ENCODE measurements at places on chromosomes 6 and 20.

DNA sequence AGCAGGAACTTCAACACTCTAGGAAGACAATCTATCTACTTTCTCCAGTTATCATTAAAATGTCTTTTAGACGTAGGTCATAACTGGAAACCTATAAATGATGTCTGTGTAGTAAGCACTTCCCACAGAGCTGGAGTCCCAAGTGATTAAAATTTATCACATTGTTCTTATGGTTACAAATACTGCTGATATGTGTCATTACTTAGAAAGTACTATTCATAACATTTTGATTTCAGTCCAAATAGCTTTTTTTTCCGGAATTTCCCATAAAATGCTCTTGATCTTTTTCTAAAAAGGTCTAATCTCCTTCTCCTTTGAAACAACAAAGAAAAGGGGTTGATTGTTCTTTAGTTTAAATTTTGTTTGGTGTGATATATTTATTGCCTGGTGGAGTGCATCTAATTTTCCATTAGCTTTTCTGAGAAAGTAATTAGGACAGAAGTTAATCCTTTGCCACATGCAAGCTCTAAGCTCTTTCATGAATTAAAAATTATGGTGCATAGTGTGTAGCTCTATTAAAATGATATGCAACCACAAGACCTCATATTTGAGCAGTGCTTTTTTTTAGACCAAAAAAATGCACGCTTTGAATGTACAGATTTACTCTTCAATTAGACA lies 132.7 kb upstream of the TCF21 start:
- DNase-seq = no peak

DNA sequence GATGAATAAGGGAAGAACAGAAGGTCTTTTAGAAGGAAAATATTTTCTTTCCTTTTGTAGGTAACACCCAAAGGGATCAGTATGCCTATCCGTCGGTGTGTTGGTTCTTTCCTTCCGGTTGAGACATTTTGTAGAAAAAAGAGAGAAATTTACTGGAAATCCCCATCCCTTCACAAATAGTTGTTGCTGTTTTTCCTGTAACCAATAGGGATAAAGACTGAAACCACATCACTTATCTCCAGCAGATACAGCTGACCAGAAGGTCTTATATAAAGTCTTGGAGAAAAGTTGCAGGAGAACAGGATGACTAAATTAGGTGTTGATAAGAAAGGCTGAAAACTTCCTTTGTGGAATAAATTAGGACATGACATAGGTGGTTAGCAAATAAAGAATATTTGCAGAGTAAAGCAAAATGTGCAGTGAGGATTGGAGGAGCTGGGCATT lies 14.8 kb upstream of the HLA-DRB1 start:
- DNase-seq = no peak

DNA sequence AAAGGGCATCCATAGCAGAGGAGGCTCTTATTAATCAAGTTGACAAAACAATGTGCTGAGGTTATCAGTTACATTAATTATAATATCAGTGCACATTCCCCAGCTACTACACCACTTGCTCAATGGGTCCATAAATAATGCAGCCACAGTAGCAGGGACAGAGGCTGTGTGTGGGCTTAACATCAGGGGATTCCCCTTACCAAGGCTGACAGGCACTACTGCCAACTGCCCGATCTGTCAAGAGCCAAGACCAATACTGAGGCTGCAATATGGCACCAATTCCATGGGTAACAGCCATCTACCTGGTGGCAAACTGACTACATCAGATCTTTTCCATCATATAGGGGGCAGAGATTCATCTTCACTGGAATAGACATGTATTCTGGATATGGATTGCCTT lies 22.0 kb downstream of the CD164 start:
- no peak for DNase-seq

GRCh38 chr6:113377362-113377942 lies 479.7 kb upstream of the MARCKS start:
- DNase-seq = no peak

- no peak for DNase-seq
Measured at GRCh38 chr20:50518270-50518721, 8.1 kb downstream of the PTPN1 start.

GRCh38 chr6:95496769-95497426 lies 80.4 kb upstream of the MANEA start:
- no peak for DNase-seq

- DNase-seq = no peak
Measured at GRCh38 chr20:23254034-23254433, 96.6 kb upstream of the NXT1 start.

All from H54 (cell line).